HCT116 (cell line): ENCODE measurements at places on chromosomes 12 and 14. TPM values are rescaled to one million over a fixed set of nuclear protein-coding genes. Genes with fewer than 3 reads are reported as not detected.

DNA sequence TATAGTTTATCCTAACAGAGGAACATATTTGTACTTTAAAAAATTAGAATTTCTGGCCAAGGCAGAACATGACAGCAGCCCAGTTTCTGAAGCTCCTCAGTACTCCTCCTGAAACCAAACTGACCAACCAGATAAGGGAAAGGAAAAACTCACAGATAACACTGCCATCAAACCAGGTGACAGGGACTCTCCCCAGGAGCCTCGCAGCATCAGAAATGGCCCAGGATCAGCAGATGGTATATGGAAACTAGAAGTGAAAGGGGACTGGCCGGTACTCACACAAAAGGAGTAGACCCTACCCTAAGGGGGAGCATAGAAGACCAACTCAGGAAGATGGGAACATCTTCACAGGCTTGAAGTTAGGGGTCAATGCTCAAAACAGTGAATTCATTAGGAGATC lies 22.0 kb downstream of the GALC start:
- DNase-seq: no peak
- no peaks in the 10 kb centered on the region for H3K36me3 ChIP-seq
- H3K4me3 ChIP-seq: no peak overlapping the region

DNA sequence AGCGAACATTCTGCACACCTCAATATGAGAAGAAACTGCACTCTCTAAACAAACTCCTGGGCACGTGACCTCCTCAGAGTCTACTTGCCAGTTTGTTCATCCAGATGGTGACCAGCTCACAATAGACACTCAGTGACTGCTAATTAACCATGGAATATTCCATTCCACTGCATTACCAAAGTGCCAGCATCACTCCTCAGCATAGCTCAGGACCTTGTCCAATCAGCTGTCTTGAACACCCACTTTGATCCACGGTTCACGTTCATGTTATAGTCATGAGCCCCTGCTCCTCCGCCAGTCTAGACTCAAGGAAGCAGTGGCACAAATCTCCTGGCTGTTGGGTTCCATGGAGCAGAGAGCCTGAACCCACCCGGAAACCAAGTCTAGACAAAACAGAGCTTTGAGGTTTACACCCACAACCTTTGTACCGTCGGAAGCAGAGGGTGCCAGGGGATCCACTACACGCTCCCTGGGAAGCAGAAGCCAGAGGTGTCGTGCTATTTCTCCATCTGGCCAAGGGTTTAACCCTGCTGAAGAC lies 285.3 kb downstream of the ZFP36L1 start:
- H3K27ac ChIP-seq: no peak overlapping the region
- DNase-seq: no peak
- no peaks in the 10 kb centered on the region for H3K27me3 ChIP-seq

DNA sequence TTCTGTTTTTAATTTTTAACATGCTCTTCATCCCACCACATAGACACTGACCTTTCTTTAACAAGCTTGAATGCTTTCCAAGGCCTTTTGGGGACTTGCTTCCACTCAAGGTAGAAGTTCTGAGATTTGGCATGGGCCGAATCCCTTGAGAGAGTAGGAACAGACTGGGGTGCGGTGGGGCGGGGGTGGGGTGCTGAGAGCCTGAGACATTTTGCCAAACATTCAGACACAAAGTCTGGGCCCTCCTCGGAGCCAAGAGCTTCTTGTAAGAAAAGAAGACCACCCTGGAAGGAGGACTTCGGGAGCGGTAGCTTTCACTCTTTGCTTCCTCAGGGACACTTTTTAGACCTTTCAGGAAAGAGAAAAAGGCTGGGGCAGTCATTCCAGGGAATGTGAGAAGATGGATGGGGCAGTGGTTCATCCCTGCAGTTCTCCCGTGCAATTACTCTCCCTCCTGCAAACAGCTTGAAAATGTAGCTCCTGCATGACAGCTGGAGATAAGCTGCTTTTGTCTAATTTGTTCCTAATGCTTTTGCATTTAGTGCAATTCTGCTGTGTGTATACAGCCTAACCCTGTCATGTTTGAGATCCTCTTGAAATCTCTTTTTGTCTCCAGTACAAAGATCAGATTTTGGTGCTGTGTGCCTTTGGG lies 16.3 kb upstream of the MYO1H start:
- H3K36me3 ChIP-seq: no peaks in the 10 kb centered on the region
- no peak overlapping the region for H3K4me3 ChIP-seq
- no peak overlapping the region for H3K27ac ChIP-seq
- H3K27me3 ChIP-seq: no peaks in the 10 kb centered on the region

GRCh38 chr12:91120781-91121180 lies 9.5 kb upstream of the LUM start:
- H3K27me3 ChIP-seq: no peaks in the 10 kb centered on the region
- no peaks in the 10 kb centered on the region for H3K4me1 ChIP-seq
- H3K4me3 ChIP-seq: no peak overlapping the region
- H3K36me3 ChIP-seq: no peaks in the 10 kb centered on the region

DNA sequence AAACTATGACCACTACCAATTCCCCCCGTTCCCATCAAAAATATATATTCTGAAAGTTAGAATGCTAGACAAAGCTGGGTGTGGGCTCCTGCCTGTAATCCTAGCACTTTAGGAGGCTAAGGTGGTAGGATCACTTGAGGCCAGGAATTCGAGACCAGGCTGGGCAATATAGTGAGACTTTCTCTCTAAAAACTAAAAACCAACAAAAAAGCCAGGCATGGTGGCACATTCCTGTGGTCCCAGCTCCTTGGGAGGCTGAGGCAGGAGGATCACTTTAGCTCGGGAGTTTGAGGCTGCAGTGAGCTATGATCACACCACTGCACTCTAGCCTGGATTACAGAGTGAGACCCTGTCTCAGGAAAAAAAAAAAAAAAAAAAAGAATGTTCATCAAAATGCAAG lies 48.8 kb upstream of the COL2A1 start:
- H3K4me3 ChIP-seq: no peak overlapping the region
- no peaks in the 10 kb centered on the region; the same call in 1 of the 2 replicates for H3K36me3 ChIP-seq
- H3K27ac ChIP-seq: no peak overlapping the region
- H3K27me3 ChIP-seq: no peaks in the 10 kb centered on the region
- no peaks in the 10 kb centered on the region for H3K4me1 ChIP-seq
- no peak for DNase-seq

DNA sequence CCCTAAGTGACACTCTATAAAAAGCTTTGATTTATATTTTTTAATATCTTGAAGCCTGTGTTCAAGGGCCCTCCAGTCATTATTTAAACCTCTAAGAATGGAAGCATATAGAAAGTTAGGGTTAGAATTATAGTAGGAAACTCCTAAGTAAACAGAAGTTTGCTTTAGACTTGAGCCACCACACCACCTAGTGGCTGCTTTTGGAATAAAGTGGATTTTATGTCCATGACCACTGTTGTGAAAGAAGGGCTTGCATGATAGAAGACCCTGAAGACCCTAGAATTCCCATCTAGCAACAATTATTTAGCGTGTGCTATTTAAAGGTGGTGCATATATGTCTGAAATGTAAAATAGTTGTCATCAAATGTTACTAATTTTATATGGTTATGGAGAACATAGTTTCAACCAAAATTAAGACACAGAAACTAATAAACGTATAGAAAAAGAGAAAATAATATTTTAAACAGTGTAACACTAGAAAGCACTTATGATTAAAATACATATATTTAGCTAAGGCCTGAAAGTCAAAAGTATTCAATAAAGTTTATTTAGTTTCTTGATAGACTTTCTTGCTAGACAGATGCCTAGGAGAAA lies 21.3 kb downstream of the LRRIQ1 start:
- H3K4me3 ChIP-seq: no peak overlapping the region
- H3K27ac ChIP-seq: no peak overlapping the region
- no peaks in the 10 kb centered on the region for H3K4me1 ChIP-seq
- H3K27me3 ChIP-seq: no peaks in the 10 kb centered on the region

DNA sequence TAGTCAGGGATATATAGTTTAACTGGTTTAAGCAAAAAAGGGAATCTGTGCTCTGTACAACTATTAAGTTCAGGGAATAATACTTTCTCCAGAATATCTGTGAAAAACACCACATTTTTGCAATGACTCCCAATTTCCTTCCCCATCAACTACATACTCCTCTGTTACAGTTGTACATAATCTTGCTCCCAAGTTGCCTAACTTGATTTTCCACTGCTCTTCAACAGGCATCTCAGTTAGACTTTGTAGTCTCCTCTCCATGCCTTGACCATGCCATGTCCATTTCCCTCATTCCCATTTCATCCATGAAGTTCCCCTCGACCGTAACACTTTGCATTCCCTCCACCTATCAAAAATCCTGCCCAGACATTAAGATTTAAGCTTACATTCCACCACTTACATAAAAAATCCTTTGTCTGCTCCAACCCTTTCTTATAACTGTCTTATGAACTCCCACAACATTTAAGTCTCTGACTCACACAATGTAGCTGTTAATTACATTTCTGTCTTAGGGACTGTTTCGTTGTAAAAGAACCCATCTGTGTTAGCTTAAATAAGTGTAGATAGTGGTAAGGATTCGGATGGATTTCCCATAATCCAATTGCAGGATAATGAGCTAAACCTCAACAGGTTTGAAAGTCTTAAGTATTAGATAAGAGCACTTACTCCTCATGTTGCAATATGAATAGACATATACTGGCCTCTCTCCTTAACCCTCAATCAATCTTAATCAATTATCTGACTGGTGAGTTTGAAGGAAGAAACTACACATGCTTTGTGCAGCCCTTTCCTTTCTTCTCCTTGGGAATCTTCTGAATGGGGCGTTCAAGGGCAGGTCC lies 156.5 kb downstream of the PAWR start:
- H3K4me1 ChIP-seq: peaks cover 4% of the 10 kb centered on the region; the same call in 1 of the 2 replicates
- H3K4me3 ChIP-seq: no peak overlapping the region
- no peak for DNase-seq
- H3K36me3 ChIP-seq: no peaks in the 10 kb centered on the region
- no peaks in the 10 kb centered on the region for H3K27me3 ChIP-seq

DNA sequence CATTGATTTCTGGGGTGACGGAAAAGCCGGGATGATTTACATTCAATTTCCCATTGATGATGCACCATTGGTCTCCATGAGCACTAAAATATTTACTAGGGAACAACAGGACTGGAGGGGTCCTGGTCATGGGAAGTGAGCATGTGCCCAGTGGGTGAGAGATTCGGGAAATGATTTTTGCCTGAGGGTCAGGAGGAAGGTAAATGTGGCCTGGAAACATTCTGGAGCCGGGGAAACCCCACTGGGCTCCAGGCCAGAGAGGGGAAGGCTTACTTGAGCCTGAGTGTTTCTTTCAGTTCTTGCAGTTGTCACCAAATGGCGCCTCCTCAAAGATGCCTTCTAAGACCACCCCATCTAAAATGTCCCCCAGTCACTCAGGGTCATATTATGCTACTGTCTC lies 532.3 kb upstream of the TBX3 start:
- H3K4me1 ChIP-seq: no peaks in the 10 kb centered on the region
- no peaks in the 10 kb centered on the region for H3K27me3 ChIP-seq
- H3K4me3 ChIP-seq: no peak overlapping the region
- no peaks in the 10 kb centered on the region for H3K36me3 ChIP-seq

DNA sequence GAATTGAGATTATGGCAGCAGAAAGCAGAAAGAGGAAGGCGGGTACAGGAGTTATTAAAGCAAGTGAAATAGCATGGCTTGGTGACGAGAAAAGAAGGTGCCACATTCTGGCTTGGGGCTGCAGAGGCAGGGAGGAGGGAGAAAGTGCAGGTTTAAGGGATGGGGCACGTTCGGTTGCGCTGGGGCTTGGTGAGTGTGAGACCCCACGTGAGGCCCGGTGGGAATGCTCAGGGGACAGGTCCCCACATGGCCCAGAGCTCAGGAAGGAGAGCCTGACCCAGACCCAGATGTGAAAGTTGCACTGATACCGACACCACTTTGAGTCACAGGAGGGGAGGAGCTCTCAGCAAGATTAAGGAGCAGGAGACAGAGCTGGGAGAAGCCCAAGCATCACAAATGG lies 187.1 kb downstream of the PIWIL1 start:
- peaks cover 13% of the 10 kb centered on the region; the same call in 1 of the 2 replicates for H3K27me3 ChIP-seq
- no peak for DNase-seq
- no peaks in the 10 kb centered on the region for H3K4me1 ChIP-seq
- no peak overlapping the region for H3K27ac ChIP-seq
- H3K4me3 ChIP-seq: no peak overlapping the region
- no peaks in the 10 kb centered on the region for H3K36me3 ChIP-seq

- peaks cover 19% of the 10 kb centered on the region for H3K4me1 ChIP-seq
- no peaks in the 10 kb centered on the region for H3K27me3 ChIP-seq
- DNase-seq: no peak
- no peak overlapping the region for H3K4me3 ChIP-seq
- H3K36me3 ChIP-seq: no peaks in the 10 kb centered on the region
These were observed 80.4 kb upstream of the DIO3 start for GRCh38 chr14:101480747-101481530.

DNA sequence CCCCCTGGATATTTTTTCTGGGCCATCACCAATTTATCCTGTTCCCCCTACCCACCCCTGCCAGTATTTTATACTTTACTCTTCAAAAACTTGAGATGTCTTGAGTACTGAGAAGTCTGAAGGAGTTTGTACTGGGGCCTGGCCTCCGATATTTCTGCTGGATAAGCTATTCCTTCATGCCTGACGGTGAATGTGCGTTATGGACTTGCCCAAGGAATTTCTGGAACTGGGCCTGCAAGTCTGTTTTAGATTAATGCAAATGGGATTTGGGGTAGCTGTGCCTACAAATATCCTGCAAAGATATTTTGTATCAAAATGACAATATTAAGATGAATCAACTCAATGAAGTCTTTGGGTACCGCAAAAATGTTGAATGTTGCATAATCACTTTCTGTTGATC lies at the start of gene PTCSC3:
PTCSC3 (minus strand) TSS at position 199 of the 400 bp plus-strand sequence.
- no peak for DNase-seq
- H3K4me1 ChIP-seq: no peaks in the 10 kb centered on the region
- no peaks in the 10 kb centered on the region for H3K36me3 ChIP-seq
- H3K27ac ChIP-seq: no peak within 1 kb of the TSS

- no peak overlapping the region for H3K4me3 ChIP-seq
- no peaks in the 10 kb centered on the region for H3K27me3 ChIP-seq
- no peaks in the 10 kb centered on the region for H3K4me1 ChIP-seq
- DNase-seq: peak; percentile 49
- H3K27ac ChIP-seq: no peak overlapping the region
- H3K36me3 ChIP-seq: no peaks in the 10 kb centered on the region
These were observed 122.0 kb upstream of the ATXN7L3B start for GRCh38 chr12:74415633-74416032.

DNA sequence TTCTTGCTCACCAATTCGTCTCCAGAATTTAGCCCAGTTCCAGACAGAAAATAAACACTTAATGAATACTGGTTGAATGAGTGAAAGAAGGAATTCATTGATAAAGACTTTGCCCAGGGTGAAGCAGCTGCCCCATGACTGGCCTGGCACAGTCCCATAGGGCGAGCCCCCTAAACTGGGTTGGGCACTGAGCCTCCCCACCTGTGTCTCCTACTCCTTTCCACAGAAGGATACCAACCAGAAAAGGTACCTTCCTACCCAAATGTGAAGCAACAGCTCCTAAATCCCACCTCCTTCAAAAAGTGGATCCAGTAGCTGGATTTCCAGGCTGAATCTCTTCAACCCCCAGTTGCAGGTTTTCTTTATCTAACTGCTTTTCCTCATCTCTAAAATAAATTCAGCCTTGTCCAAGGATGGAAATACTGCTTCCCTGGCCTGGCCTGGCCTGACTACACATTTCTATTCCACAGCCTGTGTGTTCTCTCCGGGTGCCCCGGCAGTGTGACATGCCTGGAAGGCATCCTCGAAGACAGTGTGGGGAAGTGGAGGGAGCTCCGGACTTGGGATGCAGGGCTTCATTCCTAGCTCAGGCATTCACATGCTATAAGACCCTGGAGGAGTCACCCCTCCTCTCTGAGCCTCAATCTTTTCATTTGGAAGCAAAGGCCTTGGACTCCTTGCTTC lies 7.6 kb downstream of the KRT3 start:
- no peak overlapping the region for H3K27ac ChIP-seq
- H3K4me3 ChIP-seq: no peak overlapping the region
- H3K4me1 ChIP-seq: no peaks in the 10 kb centered on the region
- no peaks in the 10 kb centered on the region for H3K36me3 ChIP-seq

Gene GNPNAT1
- 33.7 TPM for total RNA-seq

Gene GNG2
- total RNA-seq: 0.74 TPM
